ENCODE measurements at places on chromosomes 2 and 18.

GRCh38 chr2:60353863-60354262 lies 199.6 kb downstream of the BCL11A start:
- no peak for DNase-seq

DNA sequence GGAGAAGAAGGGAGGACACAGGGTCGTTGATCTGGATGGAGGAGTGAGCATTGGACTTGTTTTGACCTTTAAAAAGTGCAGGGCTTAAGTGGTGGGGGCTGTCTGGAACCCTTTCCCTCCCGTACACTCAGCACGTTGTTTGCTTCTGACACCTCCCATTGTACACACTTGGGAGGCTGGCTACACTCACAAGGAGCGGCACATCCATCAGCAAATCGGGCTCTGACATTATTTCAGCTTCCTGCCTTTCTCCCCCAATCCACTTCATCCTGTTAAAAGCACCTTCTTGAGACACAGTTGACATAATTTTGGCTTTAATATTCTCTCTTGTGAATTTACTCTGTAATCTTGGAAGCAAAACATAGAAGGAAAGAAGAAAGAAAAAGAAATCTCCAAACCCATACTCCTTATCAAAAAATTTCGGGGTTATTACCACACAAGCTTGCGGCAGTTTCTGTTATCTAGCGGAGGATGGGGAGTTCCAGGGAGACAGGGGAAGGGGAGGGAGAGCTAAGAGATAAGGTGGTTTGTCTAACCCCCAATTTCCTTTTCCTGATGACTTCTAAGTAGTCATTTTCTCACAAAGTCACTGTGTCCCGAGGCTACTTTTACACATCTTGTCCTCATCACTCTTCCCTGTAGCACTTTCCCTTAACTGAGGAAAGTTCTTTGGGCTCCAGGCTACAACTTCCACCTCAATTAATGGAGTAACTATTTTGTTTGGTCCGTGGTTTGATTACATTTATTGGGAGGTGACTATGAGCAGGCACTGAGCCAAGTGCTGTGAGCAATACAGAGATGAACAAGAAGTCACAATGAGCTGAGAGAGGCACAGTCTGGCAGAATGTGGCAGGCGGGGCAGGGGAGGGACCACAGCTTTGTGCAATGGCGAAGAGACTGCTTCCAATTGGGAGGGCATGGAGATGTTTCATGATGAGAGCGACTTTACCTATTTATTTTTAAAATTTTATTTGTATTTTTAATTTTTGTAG lies 240.1 kb upstream of the MEX3C start:
- no peak for DNase-seq

DNA sequence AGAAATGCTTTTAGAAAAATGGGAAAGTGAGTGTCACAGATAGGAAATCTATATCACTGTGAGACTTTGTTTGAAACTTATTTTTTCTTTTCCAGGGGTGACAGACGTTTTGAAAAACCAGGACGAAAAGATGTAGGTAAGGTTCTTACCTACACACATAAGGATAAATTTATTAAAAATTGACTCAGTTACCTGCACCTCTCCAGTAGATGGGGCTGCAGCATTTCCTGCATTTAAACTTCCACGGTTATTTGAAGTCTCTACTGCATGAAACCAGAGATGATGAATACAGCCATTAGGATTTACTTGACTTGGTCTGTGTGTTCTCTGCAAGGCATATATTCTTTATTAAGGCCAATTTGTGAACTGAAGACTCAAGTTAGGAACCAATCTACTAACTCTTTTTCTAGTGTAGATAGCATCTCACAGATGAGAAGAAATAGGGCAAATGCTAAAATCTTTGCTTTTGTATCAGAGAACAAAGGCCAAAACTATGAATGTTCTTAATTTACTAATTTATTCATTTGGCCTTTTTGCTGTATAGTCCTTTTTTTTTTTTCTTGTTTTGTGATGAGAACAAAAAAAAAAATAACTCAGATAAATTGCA lies 15.0 kb downstream of the KCNJ13 start:
- DNase-seq = peak; percentile 55

DNA sequence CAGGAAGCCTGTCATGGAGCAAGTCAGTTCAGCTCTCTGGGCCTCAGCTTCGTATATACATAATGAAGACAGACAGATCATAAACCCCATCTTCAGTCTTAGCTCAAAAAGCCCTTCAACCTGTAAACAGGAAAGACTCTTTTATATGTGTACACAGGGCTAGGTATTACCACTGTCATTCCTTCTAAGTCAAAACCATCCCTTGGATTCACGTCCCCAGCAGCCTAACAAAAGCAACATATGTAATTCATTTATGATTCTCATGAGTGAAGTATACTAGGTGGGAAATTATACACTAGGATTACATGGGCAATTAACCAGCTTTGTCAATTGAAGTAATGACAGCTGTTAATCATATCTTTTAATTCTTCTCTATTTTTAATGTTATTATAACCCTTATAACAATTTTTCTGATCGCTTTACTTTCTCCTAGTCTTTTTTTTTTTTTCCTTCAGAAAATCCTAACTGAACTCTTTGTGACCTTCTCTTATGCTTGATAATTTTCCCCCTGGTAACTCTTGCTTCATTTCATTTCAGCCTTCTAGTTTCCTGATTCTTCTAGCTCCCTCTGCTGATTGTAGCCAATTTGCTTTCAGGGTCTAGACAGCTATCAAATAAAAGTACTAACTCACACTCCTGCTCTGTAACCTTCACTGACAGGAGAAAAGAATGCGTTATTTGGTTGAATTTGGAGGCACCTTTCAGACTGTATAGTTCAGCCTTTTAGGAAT lies 99.7 kb downstream of the RBM43 start:
- peak; percentile 58 for DNase-seq

DNA sequence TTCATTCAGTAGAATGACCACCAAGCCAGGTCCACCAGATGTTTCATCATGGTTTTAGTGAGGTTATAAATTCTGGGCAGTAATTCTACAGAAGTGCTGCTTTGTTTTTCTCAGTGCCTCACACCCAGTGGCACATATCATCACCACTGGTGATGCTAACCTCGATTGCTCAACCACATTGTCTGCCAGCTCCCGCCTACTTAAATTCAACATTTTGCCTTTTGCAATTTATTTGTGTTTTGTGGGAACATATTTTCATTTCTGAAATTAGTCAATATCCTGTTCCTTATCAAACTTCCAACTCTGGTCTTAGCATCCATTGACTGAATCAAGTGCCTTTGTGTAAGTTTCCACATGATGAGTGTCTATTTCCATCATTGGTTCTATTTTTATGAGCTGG lies 62.3 kb upstream of the TMEM178A start:
- DNase-seq = peak; percentile 68

Data from cardiac fibroblast (primary cell).